Activated CD8-positive, alpha-beta T cell treated with anti-CD3 and anti-CD28 coated beads, Interleukin-2, amount 10 ng/mL, durations not matched to agents 7 days and 5 days (primary cell): ENCODE measurements at places on chromosomes 1 and 21. TPM values are rescaled to one million over a fixed set of nuclear protein-coding genes. Genes with fewer than 3 reads are reported as not detected.

The NPHS2 gene
- total RNA-seq: not detected

The MNDA gene
- total RNA-seq: not detected

The MORN1 gene
- 6.2 TPM for total RNA-seq

The AMY1C gene
- total RNA-seq: not detected

The H6PD gene
- 9.7 TPM for total RNA-seq

The KRTAP11-1 gene
- not detected for total RNA-seq

The FALEC gene
- not detected for total RNA-seq

The ILDR2 gene
- total RNA-seq: 5.0 TPM

The OPTC gene
- not detected for total RNA-seq

The RORC gene
- total RNA-seq: 2.4 TPM

The GRIK3 gene
- not detected for total RNA-seq

The ETV3L gene
- total RNA-seq: not detected

The WDR64 gene
- 0.21 TPM for total RNA-seq

The A3GALT2 gene
- total RNA-seq: not detected

The SLC16A4 gene
- total RNA-seq: 0.23 TPM

The GJB5 gene
- total RNA-seq: not detected

The CACNA1E gene
- total RNA-seq: not detected

The APOBEC4 gene
- total RNA-seq: not detected

The ALX3 gene
- total RNA-seq: not detected

The SYCP1 gene
- total RNA-seq: not detected

The C2CD2 gene
- 5.6 TPM for total RNA-seq

The USH2A gene
- total RNA-seq: not detected

The UHMK1 gene
- 53.1 TPM for total RNA-seq
